ENCODE measurements at places on chromosomes 7 and 10. TPM values are rescaled to one million over a fixed set of nuclear protein-coding genes. Genes with fewer than 3 reads are reported as not detected.

DNA sequence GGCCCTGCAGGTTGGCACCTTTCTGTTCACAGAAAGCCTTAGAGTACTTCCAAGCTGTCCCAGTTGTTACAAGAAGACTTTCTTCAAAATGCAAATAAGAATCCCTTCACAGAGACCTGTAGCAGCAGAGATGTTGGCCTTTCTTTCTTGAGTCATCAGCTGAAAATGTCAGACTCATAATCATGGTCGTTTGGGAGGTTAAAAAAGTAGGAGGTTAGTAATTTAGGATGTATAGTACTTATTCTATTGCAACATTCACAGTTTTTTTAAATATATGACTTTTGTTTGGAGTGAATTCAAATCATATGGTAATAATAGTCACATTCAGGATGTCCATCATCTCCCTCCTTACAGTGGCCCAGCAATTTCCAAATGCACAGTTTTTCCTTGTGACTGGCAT lies 223.9 kb upstream of the GLI3 start:
- DNase-seq: no peak

DNA sequence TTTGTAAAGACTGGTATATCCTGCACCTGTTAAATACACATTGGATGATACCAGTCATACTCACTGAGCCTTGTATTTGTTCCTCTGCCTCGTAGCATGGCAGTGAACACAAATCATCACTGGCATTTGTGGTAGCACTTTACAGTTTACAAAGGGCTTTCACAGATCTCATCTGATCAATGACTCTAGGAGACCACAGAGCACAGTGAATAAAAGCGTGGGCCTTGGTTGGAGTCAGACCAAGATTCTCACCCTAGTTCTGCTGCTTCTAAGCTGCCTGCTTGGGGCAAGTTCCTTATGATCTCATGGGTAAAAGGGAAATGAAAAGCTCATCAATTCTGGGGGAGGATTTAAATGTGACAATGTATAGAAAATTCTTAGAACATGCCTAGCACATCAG lies 129.9 kb upstream of the AGK start:
- DNase-seq: no peak

DNA sequence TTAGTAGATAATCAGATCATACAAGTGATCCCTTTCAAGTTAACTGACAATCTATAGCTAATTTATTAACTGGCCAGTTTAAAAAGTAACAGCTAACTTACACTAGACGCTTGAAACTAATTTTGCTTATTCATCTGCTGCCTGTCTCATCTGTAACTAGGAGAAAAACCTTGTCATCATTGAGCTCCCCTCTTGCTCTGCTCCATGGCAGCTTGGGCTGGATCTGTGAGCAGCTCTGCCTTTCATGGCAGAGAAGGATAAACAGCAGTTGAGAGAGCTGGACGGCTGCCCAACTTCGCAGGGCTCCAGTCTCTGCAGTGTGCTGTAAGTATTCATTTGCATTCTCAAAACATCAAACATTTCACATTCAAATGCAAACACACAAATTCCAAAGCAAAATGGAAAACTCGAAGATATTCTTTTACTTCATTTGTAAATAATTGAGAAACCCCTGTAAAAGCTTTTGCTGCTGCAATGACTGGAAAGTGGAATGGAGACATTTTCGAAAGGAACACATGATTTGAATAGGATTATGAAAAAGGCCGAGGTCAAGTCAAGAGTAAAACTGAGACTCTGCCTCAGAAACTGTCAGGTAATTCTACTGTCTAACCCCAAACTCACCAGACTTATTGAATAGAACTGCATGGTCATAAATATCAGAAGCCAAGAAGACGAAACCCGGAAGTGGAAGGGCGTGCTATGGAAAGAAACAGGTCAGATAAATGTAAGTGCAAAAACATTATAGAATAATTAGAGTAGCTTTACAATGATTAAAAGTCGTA lies 17.6 kb downstream of the SLC35B4 start:
- DNase-seq: no peak

DNA sequence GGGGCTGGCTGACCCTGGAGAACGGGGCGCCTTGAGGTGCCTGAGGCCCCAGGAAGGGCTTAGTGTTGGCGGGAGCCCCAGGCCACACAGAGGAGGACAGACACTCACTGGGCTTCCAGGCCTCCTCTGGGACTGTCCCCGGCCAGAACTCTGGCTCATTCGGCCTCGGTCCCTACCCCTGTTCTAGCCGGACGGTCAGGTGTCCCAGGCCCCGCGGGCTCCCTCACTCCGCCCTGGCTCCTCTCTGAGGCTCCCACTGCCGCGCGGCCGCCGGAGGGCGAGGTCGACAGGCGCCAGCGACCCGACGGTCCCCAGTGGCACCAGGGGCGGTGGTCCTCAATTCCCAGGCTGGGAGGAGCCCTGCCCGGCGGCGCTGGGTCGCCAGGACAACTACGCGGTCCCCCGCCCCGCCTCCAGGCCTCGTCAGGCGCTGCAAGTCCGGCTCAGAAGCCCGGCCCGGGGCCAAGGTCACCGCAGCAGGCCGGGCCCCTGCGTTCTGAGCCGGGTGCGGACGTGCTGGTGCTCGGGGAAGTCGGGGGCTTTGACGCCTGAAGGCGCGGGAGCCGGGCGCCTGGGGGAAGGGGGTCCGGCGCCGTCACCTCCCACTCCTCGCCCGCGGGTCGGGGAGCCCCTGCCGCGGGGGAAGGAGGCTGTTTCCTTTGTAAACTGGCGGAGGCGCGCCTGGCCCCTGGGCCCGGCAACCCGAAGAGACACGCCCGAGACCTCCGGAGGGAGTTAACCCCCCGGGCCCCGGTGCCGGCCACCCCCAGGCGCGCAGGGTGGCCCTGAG lies 1.1 kb upstream of the PWWP2B start:
- DNase-seq: peak; percentile 62

GRCh38 chr7:146781352-146782116 lies 664.9 kb downstream of the CNTNAP2 start:
- no peak for DNase-seq

DNA sequence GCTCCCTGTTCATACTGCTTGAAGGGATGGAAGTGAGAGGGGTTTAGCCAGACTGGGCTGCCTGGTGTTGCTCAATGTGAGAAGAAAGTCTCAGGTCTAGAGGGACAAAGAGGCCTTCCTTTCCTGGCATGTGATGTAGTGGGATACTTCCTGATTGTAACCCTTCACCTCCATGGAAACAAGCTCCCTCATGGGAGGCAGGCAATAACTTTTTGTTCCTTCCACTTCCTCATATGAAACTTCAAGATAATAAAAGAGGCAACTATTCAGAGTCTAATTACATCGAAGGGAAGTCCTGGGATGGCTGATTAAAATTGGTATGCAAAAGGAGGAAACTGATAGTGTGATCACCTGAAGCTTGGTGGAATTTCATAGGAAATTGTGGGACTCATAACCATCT lies 84.1 kb upstream of the ETV1 start:
- DNase-seq: no peak

GRCh38 chr10:2335626-2336025 lies 598.3 kb upstream of the ADARB2 start:
- no peak for DNase-seq

DNA sequence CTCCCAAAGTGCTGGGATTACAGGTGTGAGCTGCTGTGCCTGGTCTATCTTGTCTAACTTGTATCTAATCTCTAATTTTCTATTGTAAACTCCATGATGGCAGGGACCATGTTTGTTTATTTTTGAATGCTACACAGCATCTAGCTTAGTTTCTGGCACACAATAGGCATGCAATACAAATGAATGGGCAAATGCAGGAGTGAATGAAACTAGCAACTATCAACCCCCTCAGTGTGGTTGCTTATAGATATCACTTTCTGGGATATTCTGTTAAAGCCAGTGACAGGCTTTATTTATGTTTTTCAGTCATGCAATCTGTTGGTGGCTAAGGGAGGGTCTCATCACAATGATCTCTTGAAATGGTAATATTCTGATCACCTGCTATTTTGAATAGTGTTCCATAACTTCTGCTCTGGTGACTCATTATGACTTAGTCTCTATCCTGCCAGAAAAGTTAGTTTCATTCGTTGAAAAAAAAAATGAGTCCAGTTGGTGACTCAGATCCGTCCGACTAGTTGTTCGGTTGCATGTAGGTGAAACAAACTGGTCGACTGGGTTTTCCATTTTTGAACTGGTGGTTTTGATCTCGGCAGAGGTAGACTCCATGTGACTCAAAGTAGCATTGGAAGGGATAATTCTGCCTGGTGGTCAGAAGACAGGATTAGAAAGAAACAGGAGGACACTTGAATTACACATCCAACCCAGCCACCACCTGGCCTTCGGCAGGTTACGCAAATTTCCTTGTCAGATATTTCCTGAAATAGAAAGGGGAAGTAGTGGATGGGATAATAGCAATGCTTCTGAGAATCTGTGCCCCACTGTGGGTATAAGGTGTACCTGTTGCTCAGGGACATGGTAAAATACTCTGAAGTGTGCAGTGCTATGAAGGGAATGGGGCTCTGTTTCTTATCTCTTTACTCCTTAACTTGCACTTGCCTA lies 76.8 kb downstream of the GATA3 start:
- no peak for DNase-seq

DNA sequence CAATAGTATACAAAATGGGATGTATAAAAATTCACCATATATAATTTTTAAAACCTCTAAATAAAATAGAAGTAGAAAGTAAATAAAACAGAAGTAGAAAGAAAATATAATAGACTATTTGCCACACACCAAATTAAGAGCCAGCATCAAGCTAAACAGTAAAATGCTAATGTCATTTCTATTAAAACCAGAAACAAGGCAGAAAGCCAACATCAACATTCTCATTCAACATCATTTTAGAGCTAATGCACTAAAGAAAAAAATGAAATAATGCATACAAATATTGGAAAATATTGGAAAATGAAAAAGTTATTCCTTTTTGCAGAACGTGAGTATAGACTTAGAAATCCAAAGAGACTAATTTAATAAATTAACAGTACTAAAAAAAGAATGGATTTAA lies 23.4 kb upstream of the RELN start:
- DNase-seq: no peak

Gene HIP1
- 4.5 TPM for total RNA-seq

Data from HepG2 (cell line).